ENCODE measurements at places on chromosomes 3 and 15.

DNA sequence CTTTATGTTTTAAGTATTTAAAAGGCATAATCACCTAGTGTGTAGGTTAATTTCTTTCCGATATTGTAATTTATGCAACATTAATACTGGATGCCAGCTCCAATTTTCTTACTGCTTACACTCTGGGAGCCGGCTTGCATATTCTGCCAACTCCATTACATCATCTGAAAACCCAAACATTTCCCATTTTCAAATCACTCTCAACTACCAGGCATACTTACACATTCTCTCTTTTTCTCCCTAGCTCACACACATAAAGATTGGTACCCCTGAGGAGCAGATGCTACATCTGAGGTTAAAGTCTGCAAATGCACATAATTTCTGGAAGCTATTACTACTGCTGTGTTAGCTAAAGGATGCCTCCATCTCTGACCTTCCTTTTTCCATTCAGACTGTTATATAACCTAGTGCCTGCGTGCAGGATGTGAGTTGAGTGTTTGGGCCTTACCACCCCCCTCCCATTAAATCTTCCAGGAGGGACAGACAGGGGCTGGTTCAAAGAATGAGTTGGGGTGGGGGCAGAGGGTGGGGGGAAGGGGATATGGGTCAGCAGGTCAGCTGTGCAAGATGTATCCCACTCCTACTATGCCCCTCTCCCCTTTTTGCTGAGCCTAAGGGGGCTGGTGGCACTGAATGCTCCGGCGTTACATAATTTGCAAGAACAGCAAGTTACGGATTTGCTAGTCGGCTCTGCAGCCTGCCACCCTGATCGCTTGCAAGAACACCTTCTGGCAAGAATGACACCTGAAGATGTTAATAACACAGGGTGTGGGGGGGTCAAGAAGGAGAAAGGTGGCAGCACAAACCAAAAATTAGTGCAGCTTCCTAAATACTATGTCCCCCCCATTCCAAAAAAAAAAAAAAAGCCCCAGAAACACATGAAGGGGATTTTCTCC, 2.5 kb downstream of the RORA start:
- DNase-seq: no peak

DNA sequence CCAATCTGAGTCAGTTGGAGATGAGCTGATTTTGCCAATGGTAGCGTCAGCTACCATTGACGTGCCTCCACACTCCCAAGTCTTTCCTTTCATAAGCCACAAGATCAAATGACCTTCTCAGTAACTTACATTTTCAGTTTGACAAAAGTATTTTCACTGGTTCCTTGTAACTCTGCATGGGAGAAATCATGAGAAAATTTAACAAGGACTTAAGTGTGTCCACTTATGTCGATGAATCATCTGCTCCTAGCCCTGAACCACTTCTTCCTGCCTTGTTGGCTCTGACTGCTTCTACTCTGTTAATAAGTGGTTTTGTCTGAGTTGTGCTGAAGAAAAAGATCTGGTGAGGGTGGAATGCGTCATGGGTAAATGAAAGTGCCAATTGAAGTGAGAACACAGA, 101.2 kb downstream of the NFKBIZ start:
- no peak for DNase-seq

- no peak for DNase-seq
These were observed 22.5 kb downstream of the CCR4 start for GRCh38 chr3:32973982-32974381.

DNA sequence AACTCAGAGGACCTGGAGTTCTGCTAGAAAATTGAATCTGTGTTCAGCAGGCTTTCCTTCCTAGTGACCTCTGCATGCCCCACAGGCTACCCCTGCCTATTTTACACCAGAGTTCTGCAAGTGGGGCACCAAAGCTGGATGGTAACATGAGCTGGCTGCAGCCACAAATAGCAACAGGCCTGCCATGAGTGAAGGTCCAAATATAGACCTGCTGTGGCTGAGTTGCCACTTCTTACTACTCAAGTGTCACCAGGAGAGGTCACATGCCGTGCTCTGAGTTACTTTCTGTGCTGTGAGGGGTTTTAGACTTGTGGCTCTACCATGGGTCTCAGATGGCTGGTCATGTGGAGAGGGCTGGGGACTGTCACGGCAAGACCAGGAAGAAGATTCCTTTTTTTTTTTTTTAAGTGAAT, at the start of gene FSD2:
FSD2 (minus strand) TSS at position 76 of the 413 bp plus-strand sequence. CDS start 18,679 bp downstream, outside the sequence.
- no peak for DNase-seq

DNA sequence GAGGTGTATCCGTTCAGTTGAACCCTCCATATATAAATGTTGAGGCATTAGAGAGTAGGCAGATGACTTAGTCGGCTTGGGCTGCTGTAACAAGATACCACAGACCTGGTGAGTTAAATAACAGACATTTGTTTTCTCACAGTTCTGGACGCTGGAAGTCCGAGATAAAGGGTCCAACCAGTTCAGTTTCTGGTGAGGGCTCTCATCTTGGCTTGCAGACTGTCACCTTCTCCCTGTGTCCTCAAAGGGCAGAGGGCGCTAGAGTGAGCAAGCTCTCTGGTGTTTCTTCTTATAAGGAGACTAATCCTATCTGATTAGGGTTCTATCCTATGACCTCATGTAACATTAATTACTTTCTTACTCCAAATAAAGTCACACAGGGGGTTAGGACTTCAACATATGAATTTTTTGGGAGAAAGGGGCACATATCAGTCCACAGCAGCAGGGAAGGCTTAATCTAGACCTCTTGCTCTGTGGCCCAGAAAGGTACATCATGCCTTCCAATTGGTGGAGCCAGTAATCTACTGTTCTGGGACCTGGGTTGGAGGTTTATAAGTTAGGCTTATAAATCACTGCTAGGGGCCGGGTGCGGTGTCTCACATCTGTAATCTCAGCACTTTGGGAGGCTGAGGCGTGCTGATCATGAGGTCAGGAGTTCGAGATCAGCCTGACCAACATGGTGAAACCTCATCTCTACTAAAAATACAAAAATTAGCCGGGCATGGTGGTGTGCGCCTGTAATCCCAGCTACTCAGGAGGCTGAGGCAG, 26.3 kb upstream of the SLC28A2 start:
- no peak for DNase-seq

DNA sequence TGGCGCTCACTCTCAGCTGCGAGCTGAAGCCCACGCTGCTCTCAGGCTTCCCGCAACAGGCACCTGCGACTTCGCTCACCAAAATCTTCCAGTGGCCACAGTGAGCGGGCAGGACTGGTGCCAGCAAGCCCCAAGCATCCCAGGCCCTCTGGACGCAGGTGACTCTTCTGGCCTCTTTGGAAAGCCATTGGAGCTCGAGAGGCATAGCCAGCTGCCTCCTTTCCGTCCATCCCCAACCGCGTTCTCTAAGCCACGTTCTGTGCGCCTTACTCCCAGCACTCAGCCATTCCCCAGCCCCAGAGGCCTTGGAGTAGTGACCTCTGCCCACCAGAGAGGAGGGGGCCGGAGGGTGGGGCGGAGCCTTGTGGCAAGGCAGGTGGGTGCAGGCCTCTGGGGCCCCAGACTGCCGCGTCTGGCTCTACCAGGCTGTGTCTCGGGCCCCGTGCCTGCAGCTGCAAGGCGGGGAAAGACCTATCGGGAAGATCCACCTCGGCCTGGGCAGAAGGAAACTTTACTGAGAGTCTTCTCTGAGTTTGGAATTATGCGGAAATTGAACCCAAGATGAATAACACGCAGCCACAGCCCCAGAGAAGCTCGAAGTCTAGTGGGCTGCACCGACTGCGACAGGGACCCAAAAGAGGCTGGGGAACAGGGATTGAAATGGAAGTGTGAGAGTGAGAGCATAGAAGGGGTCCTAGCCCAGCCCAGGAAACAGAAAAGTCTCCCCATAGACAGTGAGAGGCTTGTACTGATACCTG, 3.6 kb upstream of the SOX14 start:
- no peak for DNase-seq
